ENCODE measurements at places on chromosomes 13 and 19. TPM values are rescaled to one million over a fixed set of nuclear protein-coding genes. Genes with fewer than 3 reads are reported as not detected.

Gene TMEM38A
- 17.1 TPM for polyA plus RNA-seq

GRCh38 chr19:5851302-5851701 is at the start of gene FUT3:
Gene FUT3, minus strand, starts transcription at chr19:5851449.
- no peak for DNase-seq

DNA sequence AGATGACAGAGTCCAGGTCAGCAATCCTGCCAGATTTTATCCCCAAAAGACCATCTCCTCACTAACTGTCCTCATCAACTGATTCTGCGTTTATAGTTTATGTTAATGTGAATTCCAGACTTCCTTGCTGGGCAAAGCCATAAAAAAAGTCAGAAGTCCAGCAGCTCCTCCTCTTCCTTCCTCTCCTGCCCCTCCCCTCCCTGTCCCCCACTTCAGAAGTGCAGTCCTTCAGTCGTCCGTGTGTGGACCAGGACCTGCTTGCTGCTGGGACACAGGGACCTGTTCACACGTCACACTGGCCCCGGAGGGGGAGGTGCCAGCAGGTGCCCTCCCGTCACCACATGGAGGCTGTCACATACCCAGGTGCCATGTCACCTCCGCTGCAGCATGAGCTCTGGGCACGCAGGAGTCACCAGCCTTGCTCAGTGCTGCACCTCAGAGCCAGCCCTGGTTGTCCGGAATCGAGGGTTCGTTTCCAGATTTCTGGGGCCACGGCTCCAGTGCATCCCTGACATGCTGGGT is 4.0 kb upstream of the MCF2L start:
- no peak for DNase-seq

DNA sequence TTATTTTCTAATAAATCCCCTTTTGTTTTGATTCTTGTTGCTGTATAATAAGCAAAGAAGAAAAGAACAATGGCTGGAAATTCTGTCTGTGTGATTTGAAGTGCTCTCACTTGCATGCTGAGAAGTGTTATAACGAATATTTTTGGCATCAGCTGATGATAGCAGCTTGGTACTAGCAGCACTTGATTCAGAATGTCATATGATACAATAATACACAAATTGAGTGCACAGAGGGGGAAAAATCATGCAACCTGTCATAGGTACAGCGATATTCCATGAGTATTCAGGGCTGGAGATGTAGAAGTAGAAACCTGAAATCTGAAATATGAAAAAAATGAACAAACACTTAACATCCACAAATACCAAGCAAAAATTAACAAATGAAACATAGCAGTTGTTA is 108.1 kb downstream of the FGF14 start:
- DNase-seq = no peak

GRCh38 chr19:3479177-3479833 is 1.0 kb downstream of the SMIM24 start:
- DNase-seq = no peak

- DNase-seq = no peak
Observed at GRCh38 chr19:4575267-4576015, 16.0 kb upstream of the SEMA6B start.
